ENCODE measurements at places on chromosomes 12 and 14.

GRCh38 chr14:24130717-24131548, 474 bp downstream of the FITM1 start:
- no peak for DNase-seq

GRCh38 chr12:54016051-54016450, 7.3 kb downstream of the HOXC8 start:
- no peak for DNase-seq

GRCh38 chr12:124428792-124429281, 133.9 kb downstream of the RFLNA start:
- no peak for DNase-seq

DNA sequence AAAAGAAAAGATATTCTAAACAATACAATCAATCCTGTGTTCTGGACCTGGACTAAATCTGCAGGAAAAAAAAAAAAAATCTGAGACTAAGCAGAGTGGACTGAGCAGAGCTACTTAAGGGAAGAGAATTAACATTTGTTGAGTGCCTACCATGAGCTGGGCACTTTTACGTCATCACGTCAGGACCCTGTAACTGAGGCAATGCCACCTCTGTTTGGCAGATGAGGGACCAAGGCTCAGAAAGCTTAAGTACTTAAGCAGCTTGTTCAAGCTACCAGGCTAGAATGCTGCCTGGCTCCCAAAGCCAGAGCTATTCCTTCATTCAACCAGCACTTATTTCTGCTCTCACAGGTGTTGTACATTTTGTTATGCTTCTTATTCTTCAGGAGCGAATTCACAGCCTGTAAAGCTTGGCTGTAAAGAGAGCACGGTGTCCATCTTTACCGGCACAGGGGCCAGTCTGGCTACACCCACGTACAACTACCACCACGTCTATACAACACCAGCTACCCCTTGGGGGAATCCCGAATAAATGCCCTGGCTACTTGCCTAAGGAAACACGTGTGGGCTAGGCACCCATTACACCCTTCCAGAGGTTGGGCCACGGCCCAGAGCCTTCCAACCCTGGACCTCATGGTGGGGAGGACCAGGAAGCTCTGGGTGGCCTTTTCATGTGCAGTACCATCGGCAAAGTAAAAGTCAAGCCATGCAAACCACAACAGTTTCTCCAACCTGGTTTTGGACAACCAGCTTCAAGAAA, 27.0 kb downstream of the TMCC3 start:
- no peak for DNase-seq

DNA sequence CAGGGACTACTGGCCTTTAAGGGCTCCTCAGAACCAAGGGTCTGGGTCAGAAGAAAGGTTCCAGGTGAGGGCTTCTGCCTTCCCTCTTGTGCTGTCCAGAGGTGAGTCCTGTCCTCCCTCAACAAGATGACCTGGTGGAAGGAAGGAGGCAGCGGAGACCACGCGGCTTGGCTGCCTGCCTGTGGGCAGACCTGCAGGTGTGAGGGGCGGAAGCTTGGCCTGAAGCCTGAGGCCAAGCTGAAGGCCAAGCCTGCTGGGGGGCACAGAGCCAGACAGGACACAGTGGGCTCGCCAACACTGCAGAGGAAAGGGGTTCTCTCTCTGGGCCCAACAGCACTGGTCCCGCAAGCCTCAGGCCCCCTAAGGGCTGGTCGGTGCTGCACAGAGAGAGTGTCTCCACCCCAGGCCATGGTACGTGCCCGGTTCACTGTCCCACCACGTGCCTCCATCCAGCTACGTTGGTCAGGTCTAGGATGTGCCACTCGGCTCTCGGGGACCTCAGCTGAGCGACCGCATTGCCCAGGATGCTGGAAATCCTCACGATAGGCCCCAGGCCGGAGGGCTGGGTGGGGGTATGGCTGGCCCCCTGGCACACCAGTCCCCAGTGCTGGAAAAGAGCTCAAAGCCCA, 170.0 kb upstream of the PRMT8 start:
- DNase-seq, result no peak

- no peak for DNase-seq
Measured at GRCh38 chr14:85471744-85472143, 58.2 kb upstream of the FLRT2 start.

GRCh38 chr14:77181603-77182437, at the start of gene TMEM63C:
TMEM63C (plus strand) TSS chr14:77181798; CDS start chr14:77218814, 37,016 bp downstream.
- DNase-seq, result peak; percentile 50

DNA sequence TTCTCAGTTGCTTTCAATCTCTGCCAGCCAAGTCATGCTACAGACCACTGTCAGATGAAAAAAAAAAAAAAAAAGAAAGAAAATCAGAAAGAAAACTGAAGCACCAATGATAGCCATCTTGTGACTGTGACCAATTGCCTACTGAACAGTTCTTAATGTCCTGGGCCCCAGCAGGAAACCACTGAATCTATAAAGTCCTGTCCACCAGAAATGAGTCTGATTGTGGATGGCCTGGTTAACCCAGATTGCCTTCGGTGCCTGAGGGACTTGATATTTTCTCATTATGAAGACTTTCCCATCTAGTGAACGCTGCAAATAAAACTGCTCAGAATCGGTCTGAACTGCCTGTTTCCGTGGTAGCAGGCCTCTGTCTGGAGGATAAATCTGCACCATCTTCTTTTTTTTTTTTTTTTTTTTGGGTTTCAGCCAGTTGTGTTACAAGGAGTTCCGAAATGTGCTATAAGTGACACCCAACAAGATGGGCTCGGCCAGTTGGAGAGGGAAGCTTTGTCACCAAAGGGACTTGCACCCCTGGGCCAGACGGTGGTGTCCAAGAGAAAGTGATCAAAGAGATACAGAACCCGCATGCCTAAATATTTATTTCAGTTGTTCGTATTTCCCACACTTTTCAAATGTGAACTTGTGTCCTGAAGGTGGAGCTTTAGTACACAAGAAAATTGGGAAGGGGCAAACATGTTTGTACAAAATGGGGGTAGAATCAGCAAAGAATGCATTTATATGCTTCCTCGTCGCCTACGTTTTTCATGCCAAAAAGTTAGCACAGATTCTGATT, 3.0 kb upstream of the PLXNC1 start:
- peak; percentile 55 for DNase-seq

GRCh38 chr14:103126873-103127304, 3.6 kb downstream of the TNFAIP2 start:
- DNase-seq, result no peak

- no peak for DNase-seq
Measured at GRCh38 chr14:24439830-24440605, 2.6 kb downstream of the SDR39U1 start.

DNA sequence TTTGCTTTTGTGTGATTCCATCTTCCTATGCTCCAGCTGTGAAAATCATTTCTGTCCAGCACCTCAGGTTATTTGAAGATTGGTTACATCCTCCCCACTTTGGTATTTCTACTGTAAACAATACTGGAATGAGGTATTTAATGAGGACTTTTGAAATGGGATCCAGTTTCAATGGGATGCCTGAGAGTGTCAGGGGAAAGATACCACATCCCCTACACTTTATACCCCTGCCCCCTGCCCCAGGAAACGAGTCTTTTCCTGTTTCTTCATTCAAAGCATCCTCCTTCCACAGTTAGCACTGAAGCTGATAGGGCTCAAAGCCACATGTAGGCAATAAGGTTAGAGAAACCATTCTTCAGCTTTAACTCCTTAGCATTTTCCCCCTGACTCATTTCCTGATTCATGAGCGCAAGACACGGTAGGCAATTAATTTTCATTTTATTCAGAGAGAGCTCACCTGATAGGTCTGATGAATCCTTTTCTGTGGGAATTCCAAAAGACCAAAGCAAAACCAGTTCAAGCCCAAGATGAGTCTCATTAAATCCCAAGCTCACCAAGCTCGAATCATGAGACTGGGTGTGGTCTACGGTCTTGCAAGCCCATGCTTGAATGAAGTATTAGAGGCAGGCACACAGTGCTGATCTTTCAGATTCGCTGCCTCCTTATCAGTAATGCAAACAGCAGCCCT, 143.6 kb upstream of the CRY1 start:
- no peak for DNase-seq

GRCh38 chr14:55306938-55307589, 35.8 kb downstream of the FBXO34 start:
- no peak for DNase-seq

GRCh38 chr12:113772505-113773030, 193.6 kb downstream of the RBM19 start:
- DNase-seq, result no peak

DNA sequence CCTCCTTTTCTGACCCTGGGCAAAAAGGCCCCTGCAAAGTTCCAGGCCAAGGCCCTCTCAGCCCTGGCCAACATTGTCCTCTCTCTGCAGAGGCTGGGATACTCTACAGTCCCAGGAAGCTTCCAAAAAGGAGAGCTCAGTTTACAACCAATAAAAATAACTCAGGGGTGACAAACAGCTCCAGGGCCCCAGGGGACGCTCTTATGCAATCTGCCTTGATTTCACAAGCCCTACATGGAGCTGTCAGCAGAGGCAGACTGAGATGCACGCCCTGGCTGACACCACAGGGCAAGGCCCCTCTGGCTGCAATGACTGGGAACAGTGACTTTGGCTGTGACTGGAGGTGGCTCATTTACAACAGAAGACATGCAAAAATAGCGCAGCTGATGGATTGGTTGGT, 129.0 kb upstream of the MED13L start:
- DNase-seq, result no peak

DNA sequence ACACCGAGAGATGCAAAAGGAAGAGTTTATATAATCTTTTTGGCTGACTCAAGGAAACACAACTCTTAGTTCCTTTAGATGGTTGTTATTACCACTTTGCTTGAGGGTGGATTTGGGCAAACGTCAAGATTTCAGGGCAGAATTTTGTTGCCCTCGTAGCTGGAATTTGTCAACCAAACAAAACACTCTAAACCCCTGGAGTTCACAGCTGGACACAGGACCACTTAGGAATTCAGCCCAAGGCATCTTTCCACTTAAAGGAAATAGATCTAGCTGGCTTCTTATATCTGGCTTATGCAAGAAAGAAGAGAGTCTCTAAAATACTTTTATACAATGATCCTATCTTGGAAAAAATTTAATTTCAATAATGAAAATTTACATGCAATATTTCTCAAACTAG, 237.8 kb upstream of the LRIG3 start:
- no peak for DNase-seq

DNA sequence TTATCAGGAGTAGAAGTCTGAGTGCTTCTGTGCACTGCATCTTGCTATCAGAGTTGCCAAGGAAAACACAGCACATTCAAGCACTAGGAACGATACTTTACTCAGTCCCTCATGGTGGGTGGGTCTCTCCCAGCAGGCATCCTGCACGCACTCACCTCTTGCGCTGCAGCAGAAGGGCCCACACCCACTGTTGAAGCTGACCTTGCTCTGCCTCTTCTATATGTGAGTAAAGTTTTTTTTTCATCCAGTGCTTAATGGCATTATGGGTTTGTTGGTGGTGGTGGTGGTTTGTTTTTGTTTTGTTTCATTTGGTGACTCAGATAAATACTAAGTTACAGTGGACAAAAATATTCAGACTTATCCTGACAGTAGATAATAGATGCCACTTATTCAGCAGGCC, 348.5 kb downstream of the EGLN3 start:
- DNase-seq, result no peak

DNA sequence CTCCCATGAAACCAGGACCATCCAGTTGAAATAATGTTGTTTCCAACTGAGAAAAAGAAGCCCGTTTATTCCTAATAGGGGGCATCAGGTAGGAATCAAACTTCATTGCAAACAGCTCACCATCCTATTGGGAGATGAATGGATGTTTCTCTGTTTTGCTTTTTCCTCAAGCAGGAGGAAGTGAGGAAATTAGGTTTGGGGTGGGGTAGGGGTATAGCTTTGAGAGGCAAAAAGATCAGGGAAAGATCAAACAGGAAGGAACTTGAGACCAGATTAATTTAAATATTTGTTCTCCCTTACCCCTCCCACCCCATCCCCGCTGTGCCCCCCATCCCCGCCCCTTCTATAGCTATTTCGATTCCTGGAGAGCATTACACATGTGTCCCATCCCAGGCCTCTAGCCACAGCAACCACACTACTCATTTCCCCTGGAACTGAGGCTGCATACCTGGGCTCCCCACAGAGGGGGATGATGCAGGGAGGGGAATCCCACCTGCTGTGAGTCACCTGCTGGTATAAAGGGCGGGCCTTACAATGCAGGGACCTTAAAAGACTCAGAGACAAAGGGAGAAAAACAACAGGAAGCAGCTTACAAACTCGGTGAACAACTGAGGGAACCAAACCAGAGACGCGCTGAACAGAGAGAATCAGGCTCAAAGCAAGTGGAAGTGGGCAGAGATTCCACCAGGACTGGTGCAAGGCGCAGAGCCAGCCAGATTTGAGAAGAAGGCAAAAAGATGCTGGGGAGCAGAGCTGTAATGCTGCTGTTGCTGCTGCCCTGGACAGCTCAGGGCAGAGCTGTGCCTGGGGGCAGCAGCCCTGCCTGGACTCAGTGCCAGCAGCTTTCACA, at the start of gene IL23A:
Gene IL23A (plus strand): TSS at position 577 of the 850 bp plus-strand sequence. CDS start 161 bp downstream, at position 738.
- DNase-seq, result peak; percentile 58

DNA sequence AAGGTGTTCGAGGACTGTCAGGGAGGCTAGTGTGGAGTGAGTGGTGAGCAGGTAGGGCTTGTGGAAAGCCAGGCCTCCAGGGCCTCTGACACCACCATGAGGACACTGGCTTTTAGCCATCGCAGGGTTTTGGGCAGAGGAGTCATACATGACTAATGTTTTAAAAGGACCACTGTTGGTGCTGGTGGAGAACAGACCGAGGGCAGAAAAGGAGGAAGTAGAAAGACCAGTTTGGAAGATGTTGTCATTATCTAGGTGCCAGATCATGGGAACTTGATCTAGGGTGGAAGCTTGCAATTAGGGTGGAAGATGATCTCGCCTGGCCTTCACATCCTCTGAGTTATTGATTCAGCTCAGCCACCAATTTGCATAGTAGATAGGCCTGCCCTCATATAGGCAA, 144.2 kb downstream of the C12orf75 start:
- DNase-seq, result no peak

- DNase-seq, result no peak
Measured at GRCh38 chr12:122001466-122002209, 20.0 kb upstream of the BCL7A start.

- DNase-seq, result no peak
Measured at GRCh38 chr14:99769799-99770198, 23.4 kb upstream of the EML1 start.

DNA sequence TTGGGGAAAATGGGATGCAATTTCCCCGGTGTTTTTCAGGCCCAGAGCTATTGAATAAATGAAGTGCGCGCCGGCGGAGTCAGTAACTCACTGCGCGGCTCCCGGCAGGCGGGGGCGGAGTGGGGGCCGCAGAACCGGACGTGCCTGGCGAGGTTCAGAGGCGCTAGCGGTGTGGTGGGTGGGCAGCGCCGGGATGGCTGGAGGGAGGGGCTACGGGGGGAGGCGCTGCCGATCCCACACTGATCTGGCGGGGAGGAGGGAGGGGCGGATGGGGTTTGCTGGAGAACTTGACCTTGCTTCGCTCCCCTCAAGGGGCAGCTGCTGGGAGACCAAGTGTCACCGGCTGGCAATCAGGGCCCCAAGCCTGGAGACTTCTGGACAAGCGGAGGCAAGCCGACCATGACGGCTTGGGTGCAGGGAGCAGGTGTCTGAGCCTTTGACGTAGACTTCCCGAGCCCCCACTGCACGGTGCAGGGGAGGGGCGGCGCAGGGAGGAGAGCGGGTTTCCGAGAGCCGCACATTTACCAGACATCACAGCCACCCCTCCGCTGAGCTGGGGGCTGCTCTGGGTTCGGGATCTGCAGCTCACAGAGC, 174.1 kb upstream of the RTL1 start:
- no peak for DNase-seq

- no peak for DNase-seq
Measured at GRCh38 chr14:66119606-66120231, 366.5 kb upstream of the CCDC196 start.

Measured in GM20000 (cell line).